Activated naive CD8-positive, alpha-beta T cell treated with anti-CD3 and anti-CD28 coated beads, Interleukin-2, amount 10 ng/mL, durations not matched to agents 7 days and 5 days (primary cell): ENCODE measurements at places on chromosomes 1 and 21. TPM values are rescaled to one million over a fixed set of nuclear protein-coding genes. Genes with fewer than 3 reads are reported as not detected.

- no peak for DNase-seq
These were observed 109.8 kb downstream of the PATJ start for GRCh38 chr1:61851849-61852669.

Gene TTC39A
- not detected for total RNA-seq

GRCh38 chr1:54370287-54370989 lies 35.8 kb downstream of the SSBP3 start:
- DNase-seq: no peak

DNA sequence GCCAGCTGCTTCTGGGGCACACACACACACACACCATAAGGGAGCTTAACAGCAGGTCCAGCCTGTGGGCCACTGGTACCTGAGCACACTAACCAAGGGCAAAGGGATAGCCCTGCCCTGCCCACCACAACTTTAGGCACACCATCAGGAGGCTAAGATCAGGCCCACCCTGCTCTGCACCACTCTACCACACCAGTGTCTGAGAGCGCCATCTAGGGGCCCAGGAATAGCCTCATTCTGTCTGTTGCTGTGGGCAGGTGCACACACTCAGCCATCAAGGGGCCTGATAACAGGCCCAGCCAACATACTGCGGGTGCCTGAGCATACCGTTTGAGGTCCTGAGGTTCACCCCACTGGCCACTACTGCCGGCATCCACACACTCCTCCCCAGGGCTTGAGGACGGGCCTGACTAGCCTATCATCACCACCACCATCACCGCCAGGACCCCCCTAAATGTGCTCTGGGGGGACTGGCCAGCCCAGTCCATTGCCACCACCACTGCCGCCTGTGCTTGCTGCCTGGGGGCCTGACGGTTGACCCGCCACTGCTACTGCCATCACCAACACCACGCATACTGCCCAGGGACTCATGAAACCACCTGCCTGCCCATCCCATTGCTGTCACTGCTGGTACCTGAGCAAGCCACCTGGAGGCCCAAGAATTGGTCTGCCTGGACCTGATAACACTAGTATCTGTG lies 31.3 kb downstream of the NSL1 start:
- DNase-seq: peak; percentile 64

DNA sequence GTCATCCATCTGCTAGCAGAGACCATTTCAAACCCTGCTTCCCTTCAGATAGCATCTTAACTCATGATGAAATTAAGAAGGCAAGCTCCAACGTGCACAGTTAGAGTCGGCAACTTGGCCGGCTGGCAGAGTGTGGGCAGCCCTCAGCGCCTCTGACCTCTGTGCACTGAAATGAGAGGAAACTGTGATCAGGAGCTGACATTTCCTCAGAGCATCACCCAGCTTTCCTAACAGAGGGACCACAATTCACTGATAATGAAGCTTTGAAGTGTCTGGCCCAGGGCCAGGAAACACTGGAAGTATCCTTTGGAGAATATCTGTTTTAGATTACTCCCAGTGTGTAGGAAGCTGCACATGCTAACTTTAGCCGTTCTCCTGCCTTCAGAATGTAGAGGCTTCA lies 145.0 kb upstream of the ZC3H11B start:
- no peak for DNase-seq

Gene FTCD
- total RNA-seq: 1.3 TPM

Gene TRIM67
- total RNA-seq: not detected

Gene OLIG2
- not detected for total RNA-seq

Gene VCAM1
- total RNA-seq: 0.51 TPM

Gene VWA5B1
- not detected for total RNA-seq

DNA sequence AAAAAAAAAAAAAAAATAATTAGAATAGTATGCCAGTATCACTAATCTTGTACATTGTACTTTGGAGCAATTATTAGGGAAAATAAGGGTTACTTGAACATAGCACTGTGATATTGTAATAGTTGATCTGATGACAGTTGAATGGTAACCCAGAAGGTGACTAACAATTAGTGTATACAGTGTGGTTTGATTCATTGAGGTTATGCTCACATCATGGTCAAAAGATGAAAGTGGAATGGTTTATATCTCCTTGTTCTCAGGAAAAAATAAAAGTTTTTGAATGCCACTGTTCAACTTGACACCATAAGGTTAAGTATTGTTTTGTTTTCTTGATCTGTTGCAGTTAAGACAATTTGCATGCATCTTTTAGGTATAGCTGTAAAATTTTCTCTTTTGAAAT lies 87.0 kb downstream of the GPR52 start:
- no peak for DNase-seq

- no peak for DNase-seq
These were observed 92.6 kb downstream of the ST3GAL3 start for GRCh38 chr1:43799656-43800635.

DNA sequence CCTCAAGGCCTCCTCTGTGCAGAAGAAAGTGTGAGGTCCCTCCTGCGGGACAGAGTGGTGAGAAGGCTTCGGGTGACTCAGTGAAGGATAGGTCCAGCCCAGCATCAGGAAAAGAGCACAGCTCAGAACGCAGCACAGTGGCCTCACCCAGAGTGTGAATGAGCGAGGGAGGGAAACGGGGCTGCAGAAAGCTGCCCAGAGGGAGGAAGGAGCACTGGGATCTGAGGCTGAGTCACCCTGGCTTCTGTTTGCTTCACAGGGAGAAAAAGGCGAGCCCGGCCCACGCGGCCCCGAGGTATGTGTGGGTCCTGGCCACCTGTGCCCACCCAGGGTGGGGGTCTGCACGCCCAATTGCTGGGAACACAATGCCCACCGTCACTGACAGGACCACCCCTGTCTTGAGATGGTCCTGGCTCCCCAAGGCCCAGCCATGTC lies 24.3 kb downstream of the COL6A2 start:
- DNase-seq: peak; percentile 21

- no peak for DNase-seq
These were observed 117.5 kb downstream of the C1orf21 start for GRCh38 chr1:184504040-184504954.

DNA sequence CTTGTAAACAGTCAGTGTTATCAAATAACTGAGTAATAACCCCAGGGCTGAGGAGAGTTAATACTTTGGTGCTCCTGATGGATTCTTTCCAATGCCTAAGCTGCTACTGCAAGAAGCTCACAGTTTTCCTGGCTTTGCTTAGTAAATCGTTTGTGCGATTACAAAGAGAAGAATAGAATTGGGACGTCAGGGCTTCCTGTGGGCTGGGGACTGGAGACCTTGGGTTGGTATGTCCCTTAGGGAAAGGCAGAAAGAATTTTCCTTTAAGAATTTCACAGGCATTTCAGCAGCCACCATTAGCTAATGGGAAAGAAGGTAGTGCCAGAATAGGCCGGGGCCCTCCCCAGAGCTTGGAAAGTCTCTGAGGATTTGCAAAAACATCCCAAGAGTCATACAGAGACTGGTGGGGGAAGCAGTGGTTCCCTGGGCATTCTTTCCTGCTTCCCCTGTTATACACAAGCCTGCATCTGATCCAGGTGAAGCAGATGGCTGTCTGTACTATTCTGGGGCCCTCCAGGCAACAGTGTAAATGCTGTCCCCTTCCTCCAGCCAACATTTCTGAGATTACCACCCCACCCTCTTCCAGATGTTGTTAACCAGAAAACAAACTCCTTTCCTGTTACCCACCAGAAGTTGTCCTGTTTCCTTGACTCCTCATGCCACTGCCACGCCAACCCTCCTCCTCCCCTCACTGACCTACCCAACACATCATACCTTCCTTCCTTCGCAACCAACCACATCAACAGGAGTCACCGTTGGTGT lies 40.2 kb downstream of the PLXNA2 start:
- DNase-seq: no peak

DNA sequence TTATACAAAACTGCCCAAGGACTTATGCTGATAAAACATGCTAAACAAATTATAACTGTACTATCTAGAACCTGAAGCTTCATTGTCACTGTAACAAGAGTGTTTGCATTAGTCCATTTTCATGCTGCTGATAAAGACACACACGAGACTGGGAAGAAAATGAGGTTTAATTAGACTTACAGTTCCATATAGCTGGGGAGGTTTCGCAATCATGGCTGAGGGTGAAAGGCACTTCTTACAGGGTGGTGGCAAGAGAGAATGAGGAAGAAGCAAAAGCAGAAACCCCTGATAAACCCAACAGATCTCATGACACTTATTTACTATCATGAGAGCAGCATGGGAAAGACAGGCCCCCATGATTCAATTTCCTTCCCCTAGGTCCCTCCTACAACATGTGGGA lies 100.4 kb downstream of the SPATA6 start:
- DNase-seq: no peak

Gene PKP1
- total RNA-seq: not detected

Gene CXADR
- 0.08 TPM for total RNA-seq

Gene PRR9
- total RNA-seq: not detected

DNA sequence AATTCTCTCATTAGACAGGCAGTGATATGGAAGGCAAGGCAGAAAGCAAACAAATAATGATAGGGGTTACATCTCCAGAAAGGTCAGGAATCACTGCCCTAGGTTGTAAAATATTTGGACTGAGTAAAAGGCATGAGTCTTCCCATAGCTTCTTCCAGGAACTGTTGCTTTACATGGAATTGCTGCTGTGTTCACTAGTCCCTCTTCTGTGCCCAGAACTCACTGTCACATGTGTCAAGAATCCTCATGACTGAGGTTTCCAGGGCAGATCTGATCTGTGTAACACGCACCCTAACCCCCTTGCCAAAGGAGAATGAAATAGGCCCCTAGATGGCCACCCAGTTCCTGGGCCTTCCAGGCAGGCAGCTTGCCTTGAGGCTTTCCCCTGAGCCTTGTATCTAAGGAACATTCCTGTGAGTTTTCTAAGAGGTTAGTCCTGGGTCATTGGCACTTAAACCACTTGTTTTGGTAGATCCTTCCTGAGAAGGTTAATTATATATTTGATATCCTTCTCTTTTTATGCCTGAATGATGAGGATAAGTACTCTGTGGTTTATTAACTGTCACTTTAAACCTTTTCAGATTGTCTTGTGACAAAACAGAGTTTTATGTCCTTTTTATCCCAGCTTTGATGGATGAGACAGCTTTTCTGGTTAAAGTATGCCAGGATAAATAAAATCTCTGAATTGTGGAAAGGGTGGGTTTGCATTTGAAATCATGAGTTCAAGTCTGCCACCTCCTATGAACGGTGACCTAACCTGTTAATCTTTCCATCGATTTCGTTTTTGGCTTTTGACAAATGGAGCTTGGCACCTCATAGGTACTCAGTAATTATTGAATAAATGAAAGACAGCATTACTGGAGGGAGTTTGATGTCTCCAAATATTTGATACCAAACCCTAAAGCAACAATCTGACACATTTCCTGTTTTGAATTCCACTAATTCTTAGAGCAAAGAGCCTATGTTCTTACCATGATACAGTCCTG lies 163.3 kb downstream of the DHRS3 start:
- no peak for DNase-seq
